Aorta (tissue), 5 donors: ENCODE measurements at places on chromosomes 12 and 14. TPM values are rescaled to one million over a fixed set of nuclear protein-coding genes. Genes with fewer than 3 reads are reported as not detected.

- no peak for DNase-seq
- no peaks in the 10 kb centered on the region for H3K4me1 ChIP-seq
- no peaks in the 10 kb centered on the region for H3K27me3 ChIP-seq
- H3K4me3 ChIP-seq, result no peak overlapping the region
Measured at GRCh38 chr12:93957168-93957567, 191.2 kb upstream of the PLXNC1 start.

The SOX5 gene
- 2.1 TPM for polyA plus RNA-seq

DNA sequence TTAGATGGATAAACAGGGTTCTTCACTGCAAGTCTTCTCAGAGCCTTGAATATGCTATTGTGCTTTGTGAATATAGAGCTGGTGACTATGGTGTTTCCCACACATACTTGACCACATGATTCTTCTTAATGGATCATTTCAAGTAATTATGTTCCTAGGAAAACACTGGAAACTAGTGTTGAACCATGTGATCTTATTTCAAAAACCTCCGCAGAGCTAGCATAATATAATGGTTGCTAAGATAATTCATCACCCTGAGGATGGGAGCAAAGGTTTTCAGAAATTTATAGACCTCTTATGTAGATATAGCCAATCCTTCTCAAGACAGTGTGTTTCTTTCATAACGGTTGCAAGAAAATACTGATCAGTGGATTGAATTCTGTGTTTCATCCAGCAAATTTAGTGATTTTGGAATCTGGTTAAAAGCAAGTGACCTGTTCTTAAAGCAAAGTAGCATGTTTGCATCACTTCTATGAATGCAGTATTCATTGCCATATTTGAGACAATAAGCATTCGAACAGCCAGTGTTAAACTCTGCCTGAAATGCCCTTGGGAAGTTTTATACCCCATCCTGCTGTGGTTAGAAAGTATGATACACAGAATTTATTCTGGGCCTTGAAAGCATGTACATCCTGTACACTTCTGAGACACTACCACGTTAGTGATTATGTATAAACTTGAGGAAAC lies 341.0 kb upstream of the E2F7 start:
- H3K4me3 ChIP-seq, result no peak overlapping the region
- H3K4me1 ChIP-seq, result no peaks in the 10 kb centered on the region
- no peak overlapping the region for H3K27ac ChIP-seq
- no peak for DNase-seq

GRCh38 chr14:22555384-22556011 lies 33.5 kb downstream of the DAD1 start:
- no peaks in the 10 kb centered on the region for H3K36me3 ChIP-seq
- no peak overlapping the region for H3K4me3 ChIP-seq
- H3K4me1 ChIP-seq, result no peaks in the 10 kb centered on the region
- no peak overlapping the region for H3K27ac ChIP-seq
